ENCODE measurements at places on chromosomes 5 and 9. TPM values are rescaled to one million over a fixed set of nuclear protein-coding genes. Genes with fewer than 3 reads are reported as not detected.

Gene YIPF5
- total RNA-seq: 49.7 TPM

Gene PCDHGA2
- total RNA-seq: 3.7 TPM

Gene SGCD
- total RNA-seq: 3.9 TPM

Gene GDA
- total RNA-seq: 0.32 TPM

Gene PCDHGA8
- 0.87 TPM for total RNA-seq

Gene GRIA1
- 3.2 TPM for total RNA-seq

Gene SLCO6A1
- total RNA-seq: not detected

Gene PCDHA4
- total RNA-seq: 0.32 TPM

Gene C1QTNF3
- total RNA-seq: 2.7 TPM

Gene GABRB2
- 4.8 TPM for total RNA-seq

Gene MYOT
- 0.64 TPM for total RNA-seq

Gene PCDHGB6
- total RNA-seq: 5.3 TPM

Gene DDX4
- not detected for total RNA-seq

Gene RANBP17
- total RNA-seq: 5.2 TPM

Gene ADAMTS13
- 0.64 TPM for total RNA-seq

Measured in mesenteric fat pad (tissue), 1 donor.